Stimulated activated CD4-positive, alpha-beta T cell treated with anti-CD3 and anti-CD28 coated beads, Interleukin-1b, Interleukin-23, amount 100 ng/mL, for 1 hour (primary cell): ENCODE measurements at places on chromosomes 2 and 18.

DNA sequence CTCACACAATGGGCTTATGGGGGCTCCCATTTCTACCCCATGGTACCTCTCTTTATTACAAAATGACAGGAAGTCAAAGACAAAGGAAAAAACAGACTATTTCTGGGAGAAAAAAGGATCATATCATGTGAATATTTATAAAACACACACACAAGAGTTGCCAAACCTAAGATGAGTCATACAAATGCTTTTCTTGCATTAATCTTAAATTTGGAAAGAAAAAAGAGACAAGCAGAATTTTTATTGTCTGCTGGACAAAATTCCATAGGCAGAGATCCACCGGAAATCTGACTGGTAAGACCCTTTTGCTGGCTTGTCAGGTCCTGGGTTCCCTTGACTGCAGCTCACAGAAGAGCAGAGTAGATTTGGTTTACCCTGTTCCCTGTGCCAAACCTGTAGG, 1732.3 kb upstream of the PIK3C3 start:
- DNase-seq: no peak

GRCh38 chr2:187206071-187206470, 242.0 kb downstream of the CALCRL start:
- no peak for DNase-seq

- no peak for DNase-seq
These were observed 630.7 kb upstream of the GCFC2 start for GRCh38 chr2:76341439-76341838.

GRCh38 chr2:98308068-98308467, 38.2 kb upstream of the CNGA3 start:
- DNase-seq: no peak

- no peak for DNase-seq
These were observed 105.5 kb upstream of the GLI2 start for GRCh38 chr2:120630031-120630701.

DNA sequence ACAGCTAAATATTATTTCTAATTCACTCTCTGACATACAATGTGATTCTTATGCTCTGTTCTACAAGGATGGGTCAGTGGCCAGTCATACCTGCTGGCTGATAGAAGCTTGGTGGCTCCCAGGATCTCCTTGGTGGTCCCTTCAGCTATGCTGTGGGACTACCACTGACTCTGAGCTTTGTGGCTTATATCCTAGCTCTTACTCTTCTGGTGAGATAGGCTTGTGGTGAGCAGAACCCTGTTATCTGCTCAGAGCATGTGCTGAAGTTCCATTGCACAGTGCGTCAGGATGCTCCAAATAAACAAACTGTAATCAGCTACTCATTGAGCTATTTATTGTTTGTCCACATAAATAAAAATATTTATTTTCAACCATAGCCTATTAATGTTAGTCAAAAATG, 51.7 kb downstream of the MFSD6 start:
- DNase-seq: no peak

- DNase-seq: no peak
These were observed 17.3 kb downstream of the NEDD4L start for GRCh38 chr18:58061349-58061748.

GRCh38 chr18:48827291-48828193, 123.2 kb downstream of the SMAD7 start:
- DNase-seq: no peak

DNA sequence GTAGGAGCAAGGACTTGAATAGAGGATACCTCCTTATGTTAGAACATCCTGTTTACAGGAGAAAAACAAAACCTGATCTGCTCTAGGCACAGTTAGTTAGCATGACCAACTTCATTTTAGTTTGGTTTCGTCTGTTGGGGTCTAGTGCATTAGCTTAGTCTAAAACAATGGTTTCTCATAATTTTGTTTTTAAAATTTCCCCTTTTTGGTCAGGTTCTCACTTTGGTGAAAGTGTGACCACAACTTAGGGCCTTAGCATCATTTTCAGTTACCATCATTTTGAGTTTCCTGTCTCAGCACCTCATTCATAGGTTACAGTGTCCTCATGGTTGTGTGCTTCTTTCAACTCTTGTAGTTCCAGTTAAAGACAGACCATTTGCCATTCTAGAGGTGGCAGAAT, 1277.0 kb upstream of the SLC39A10 start:
- no peak for DNase-seq

GRCh38 chr2:206457188-206457634, 13.9 kb downstream of the ADAM23 start:
- no peak for DNase-seq

- DNase-seq: no peak
These were observed 12.4 kb upstream of the ZFP36L2 start for GRCh38 chr2:43238813-43239212.

DNA sequence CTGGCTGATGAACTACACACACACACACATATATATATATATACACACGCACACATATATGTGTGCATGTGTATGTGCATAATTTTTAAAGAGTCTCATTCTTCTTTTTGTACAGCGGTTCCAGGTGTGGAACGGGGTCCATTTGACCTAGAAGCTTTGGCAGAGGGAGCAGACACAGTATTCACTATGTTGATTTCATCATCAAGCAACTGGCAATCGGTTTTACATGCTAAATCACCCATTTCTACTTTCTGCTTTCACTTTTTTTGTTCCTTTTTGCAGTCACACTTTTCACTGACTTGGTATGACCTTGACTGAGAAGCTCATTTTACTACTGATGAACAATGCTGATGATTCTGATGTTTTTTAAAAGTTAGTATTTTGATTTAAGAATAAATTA, 63.0 kb upstream of the PGAP1 start:
- DNase-seq: no peak

DNA sequence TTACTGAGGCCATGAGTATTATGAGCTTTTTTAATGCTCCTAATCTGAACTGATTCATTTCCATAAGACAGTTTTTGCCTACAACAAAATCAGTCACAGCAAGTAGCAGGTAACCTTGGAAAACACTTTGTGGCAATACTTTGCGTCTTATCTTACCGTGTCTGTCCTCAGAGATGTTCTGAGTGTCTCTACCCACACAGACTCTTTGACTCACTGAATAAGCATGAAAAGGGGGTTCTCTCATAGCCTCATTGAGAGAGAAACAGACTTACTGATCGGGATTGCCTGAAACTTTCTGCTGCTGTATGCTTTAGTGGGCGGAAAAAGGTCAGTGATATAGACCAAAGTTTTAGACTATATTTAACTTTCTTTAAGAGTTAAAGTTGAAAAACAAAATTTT, 92.6 kb downstream of the MYL12B start:
- no peak for DNase-seq

GRCh38 chr2:40317761-40318160, 134.1 kb downstream of the SLC8A1 start:
- no peak for DNase-seq

GRCh38 chr2:230956827-230957755, 32.0 kb upstream of the GPR55 start:
- no peak for DNase-seq

- no peak for DNase-seq
These were observed 141.5 kb downstream of the WDSUB1 start for GRCh38 chr2:159144776-159145614.

- no peak for DNase-seq
These were observed 61.2 kb downstream of the FAM171B start for GRCh38 chr2:186755066-186755465.

DNA sequence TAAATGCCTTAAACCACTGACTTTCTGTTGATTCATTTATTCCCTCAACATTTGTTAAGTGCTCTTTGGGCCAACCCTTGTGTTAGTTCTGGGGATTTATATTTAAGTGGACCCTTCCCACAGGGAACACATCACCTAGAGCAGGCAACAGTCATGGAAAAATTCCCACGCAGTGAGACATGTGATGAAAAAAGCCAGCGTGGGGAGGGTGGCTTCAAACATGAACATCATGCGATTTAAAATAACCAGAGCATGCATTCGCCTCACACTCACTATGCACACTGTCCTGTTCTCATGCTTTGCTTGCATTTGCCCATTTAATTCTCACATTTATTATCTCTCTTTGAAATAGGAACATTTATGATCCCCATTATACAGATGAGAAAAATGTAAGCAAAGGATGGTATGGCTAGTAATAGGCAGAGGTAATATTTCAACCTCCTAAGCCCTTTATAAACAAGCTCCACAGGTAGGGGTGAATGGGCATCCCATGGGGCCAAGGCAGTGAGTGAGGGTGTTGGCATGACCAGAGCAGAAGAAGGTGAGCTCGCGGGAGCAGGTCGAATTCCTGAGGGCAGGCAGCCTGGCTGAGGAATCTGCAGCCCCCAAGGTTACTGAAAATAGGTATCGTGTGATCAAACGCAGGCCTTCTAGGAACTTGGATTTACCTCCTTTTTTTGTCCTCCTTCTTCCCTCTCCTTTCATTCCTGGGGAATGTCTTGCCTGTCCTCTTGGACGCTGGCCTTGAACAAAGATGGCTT, 297.8 kb downstream of the MYCN start:
- DNase-seq: no peak

DNA sequence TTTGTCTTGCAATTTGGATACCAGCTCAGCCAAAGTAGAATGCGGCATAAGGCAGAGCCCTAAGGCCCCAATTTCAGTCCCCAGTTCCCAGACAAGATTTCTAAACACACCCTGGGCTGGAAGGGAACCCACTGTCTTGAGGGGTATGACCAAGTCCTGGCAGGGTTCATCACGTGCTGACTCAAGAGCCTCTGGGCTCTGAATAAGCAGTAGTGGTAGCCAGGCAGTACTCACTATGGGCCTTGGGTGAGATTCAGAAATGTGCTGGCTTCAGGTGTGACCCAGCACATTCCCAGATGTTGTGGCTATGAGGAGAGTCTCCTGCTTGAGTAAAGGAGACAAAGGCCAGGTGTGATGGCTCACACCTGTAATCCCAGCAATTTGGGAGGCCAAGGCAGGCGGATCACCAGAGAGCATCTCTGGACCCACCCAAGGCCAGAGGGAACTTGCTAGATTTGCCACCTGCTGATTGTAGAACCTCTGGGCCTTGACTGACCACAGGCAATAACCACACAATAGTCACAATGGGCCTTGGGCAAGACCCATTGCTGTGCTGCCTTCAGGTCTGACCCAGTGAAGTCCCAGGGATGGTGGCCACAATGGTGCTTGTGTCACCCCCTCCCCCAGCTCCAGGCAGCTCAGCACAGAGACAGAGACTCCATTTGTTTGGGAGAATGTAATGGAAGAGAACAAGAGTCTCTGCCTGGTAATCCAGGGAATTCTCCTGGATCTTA, 74.9 kb downstream of the ATL2 start:
- no peak for DNase-seq

DNA sequence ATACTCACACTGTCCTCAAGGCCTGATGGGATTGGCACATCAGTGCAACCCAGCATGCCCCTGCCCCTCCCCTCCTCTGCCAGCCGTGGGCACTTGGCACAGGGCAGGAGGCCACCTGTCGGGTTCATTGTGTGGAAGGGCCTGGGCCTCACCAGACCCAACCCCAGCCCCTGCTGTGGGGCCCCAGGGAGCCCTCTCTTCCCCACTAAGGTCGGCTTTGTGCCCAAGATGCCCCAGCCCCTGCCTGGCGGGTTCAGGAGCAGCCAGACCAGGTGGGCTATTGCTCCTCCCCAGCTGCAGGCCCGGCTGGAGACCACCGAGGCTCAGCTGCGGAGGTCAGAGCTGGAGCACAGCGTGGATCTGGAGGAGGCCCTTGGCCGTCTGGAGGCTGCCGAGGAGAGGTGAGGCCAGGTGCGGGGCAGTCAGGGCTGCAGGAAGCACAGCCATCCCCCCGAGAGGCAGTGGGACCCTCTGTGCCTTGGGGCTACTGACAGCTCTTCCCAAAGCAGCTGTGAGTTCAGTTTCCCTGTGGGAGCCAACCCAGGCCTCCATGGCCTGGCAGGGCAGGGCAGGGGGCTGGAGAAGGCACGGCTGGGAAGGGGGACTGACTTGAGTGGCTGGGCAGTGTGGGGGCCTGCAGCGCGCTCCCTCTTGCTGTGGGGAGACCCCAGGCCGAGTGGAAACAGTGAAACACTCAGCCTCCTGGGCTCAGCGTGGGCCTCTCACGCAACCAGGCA, 16.3 kb downstream of the CROCC2 start:
- no peak for DNase-seq

GRCh38 chr18:49161627-49162026, 210.9 kb upstream of the SMAD7 start:
- no peak for DNase-seq

GRCh38 chr2:45793305-45793962, 142.0 kb downstream of the PRKCE start:
- no peak for DNase-seq

GRCh38 chr2:237260039-237260620, 153.8 kb downstream of the COL6A3 start:
- no peak for DNase-seq

DNA sequence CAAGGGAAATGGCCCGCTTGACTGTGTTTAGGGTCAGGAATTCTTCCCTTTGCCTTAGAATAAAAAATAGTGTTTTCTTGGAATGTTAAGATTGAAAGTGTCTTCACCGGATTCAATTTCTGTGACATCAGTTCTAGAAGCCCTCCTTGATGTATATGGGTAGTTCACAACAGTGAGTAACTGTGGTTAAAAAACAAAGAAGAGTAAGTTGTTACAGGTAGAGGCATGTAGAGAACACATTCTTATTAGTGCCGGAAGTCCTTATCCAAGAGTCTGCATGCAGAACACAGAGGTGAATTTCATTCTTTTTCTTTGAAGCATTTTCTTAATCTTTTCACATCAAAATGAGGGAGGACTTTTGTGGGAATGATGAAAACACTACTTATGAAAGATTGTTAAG, 105.5 kb downstream of the FMNL2 start:
- DNase-seq: no peak

DNA sequence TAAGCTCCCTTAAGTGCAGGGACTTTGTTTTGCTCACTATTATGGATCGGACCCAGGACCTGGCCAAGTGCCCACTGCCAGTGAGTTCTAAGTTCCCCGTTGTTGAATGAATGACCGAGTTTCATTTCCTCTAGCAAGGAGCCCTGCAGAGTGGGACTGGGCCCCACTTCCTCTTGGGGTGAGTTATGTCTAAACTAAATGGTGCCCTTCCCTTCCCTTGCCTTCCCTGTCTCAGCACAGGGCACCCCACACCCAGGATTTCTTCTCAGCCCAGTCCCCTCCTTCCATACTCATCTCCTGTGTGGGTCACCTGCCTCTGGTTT, 195.3 kb upstream of the HS6ST1 start:
- no peak for DNase-seq

DNA sequence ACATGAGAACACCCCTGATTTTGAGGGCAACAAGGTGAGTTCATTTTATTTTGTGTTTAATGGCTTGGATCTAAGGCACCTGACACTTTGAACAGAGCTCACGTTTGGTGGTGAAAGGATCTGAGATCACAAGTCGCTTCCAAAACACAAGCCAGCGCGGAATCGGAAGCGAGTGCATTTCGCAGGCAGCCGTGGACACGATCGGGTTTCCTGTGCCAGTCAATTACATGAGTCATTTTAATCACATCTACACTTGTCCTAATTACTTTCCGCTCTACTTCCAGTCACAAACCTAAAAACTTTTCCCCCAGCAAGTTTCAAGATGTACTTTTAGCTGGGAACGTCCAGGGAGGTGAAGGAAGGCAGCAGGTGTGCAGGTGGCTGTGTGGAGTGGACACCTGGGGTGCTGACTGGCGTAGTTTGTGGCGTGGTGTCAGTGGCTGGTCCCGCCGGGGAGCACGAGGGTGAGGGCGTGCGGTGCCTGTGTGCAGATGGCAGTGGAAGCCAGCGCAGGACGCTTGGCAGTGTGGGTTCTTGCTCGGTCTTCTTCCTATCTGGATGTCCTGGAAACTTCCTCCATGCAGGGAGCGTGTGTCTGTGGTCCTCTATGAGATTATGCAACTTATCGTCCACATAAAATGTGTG, 75.6 kb downstream of the DCDC2C start:
- no peak for DNase-seq

GRCh38 chr2:238997684-238998083, 149.8 kb downstream of the TWIST2 start:
- no peak for DNase-seq

- DNase-seq: no peak
These were observed 287.5 kb upstream of the SALL3 start for GRCh38 chr18:78692105-78692504.
